Thymus (tissue), 14 donors: ENCODE measurements at places on chromosomes 4 and X.

DNA sequence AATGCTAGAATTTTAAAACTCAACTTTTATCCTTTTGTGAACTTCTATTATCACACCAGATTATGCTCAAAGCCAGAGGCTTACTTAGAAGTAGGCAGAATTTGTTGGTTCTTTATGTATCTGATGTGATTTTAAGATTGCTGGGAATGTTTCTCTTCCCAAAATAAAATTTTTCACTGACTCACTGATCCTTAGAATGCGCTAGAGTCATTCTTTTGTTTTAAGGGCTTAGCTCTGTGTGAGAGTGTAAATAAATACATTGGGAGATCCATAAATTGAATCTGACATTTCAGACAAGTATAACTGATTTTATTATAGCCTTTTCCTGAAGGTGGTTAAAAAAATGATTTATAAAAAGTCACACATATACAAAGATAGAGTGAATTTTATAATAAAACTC, 101.3 kb downstream of the LARP1B start:
- no peak for DNase-seq

DNA sequence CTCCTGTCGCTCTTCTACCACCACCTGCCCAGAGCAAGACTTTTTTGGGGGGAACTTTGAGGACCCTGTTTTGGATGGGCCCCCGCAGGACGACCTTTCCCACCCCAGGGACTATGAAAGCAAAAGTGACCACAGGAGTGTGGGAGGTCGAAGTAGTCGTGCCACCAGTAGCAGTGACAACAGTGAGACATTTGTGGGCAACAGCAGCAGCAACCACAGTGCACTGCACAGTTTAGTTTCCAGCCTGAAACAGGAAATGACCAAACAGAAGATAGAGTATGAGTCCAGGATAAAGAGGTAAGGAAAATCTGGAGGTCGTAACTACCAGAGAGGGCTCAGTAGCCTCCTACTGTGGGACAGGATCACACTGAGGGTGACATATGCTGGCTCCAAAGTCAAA, 364.5 kb downstream of the MAPK10 start:
- DNase-seq = no peak

DNA sequence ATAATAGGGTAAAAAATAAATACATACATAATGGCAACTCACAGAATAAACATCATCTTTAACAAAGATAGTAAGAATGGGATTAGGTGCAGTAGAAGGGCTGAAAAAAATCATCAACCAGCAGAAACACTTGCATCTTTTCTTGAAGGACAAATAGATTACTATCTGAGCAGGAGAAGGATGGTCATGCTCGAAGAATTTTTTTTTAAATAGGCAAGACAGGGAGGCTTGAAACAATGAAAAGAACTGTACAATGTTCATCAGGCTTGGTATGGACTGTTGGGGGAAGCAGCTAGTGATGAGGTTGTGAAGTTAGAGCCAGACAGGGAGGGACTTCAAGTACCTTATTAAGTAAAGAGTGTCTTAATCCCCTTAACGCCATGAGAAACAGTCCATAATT, 167.4 kb upstream of the LDB2 start:
- no peak for DNase-seq

GRCh38 chr4:15771216-15772058, 6.7 kb upstream of the CD38 start:
- no peak for DNase-seq

GRCh38 chr4:53476232-53477037, 99.0 kb downstream of the FIP1L1 start:
- no peak for DNase-seq

DNA sequence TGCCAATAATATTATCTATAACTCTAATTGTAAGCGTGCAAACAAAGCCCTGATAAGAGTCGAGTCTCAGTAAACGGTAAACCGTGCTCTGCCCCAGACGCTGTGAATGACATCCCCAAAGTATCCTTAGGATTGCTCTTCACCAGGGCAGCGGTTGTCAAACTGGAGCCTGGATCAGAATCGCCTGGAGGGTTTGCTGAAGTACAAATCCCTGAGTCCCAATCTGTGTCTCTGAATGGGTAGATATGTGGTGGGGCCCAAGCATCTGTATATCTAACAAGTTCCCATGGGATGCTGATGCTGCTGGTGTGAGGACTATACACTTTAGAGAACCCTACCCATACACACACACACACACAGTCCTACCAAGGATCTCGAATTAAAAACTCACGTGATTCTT, 813 bp upstream of the APBB2 start:
- no peak for DNase-seq
